ENCODE measurements at places on chromosomes 7 and 10.

DNA sequence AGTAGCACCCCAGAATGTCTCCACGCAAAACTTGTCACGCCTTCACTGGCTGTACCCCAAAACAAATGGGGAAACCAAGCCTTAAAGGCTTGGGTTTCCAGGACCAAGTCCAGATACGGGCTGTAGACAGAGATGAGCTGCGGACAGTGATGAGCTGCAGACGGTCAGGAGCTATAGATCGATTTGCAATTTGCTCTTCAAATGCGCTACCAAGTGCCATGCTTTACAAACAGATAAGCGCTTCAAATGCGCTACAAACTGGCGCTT, 658 bp upstream of the SGCE start:
- DNase-seq = no peak

DNA sequence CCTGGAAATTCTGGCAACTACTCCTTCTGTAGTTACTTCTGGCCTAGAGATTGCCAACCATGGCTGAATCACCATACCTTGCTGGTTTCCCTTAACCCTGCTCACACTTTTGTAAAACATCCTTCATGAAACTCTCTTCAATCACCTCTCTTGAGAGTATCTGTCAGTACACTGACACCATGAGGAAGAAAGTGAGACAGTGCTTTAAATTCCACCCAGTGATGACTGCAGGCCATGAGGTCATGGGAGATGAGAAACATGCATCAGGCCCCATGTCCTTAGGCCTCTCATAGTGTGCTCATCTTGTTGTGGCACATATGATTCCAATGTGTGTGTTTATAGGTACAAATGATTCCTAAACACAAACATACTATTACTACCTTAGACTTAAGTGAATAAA, 24.6 kb upstream of the NAMPT start:
- peak; percentile 15 for DNase-seq

DNA sequence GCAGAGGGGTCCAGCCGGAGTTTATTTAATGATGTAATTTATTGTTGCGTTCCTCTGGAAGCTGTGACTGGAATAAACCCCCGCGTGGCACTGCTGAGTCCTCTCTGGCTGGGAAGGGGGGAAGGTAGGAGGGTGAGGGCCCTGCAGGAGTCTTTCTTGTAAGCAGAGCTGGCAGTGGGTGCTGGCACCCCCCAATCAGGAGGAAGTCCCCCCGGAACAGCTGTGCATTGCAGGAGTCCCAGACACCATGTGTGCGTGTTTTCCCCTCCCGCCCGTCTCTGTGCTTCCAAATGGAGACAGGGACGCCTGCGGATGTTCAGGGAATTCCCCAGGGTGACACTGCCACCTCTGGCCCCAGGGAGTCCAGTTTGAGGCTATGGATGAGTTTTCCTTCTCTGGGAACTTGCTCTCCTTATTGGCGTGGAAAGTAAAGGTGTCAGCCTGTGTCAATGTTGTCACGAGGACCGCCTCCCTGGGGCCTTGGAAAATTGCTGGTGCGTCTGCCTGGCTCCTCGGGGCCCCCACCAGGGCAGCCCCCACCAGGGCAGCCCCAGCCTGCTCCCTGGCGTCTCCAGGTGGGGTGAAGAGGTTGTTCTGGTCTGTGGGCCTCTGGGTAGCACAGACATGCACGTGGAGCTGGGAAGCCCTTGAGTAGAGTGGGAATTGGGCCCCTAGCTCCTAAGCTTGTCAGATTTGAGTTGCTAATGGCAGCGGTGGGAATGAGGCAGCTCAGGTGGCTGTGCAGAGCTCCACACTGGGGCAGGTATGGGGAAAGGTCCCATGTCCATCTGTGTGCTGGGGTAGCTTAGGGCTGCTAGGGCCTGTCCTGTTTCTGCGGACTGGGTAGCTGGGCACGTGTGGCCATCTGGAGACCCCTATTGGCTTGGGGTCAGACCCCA, 2.7 kb downstream of the FZD9 start:
- peak; percentile 32 for DNase-seq

- no peak for DNase-seq
Observed at GRCh38 chr7:29881724-29882123, 75.4 kb downstream of the WIPF3 start.

- no peak for DNase-seq
Observed at GRCh38 chr10:77922566-77923179, 3.9 kb downstream of the DLG5 start.

GRCh38 chr7:96734343-96734742, 24.7 kb upstream of the SEM1 start:
- DNase-seq = no peak

GRCh38 chr7:128933180-128933891, 4.4 kb upstream of the IRF5 start:
- no peak for DNase-seq

DNA sequence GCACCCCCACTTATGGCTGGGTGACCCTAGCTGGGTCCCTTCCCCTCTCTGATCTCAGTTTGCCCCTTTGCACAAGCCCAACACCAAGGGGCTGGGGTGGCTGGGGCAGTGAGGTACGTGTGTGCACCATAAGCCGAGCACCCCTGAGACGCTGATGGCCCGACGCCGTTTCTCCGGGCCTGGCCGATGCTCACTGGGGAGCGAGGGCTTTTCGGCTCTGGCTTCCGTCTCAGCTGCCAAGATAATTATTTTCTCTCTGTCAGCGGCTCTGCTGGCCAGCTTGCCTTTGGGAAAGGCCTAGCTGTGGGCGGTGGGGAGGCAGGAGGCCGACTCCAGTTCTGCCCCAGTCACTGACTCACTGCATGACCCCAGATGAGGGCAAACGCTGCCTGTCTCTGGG, 91.0 kb downstream of the ZMIZ1 start:
- DNase-seq = peak; percentile 92

DNA sequence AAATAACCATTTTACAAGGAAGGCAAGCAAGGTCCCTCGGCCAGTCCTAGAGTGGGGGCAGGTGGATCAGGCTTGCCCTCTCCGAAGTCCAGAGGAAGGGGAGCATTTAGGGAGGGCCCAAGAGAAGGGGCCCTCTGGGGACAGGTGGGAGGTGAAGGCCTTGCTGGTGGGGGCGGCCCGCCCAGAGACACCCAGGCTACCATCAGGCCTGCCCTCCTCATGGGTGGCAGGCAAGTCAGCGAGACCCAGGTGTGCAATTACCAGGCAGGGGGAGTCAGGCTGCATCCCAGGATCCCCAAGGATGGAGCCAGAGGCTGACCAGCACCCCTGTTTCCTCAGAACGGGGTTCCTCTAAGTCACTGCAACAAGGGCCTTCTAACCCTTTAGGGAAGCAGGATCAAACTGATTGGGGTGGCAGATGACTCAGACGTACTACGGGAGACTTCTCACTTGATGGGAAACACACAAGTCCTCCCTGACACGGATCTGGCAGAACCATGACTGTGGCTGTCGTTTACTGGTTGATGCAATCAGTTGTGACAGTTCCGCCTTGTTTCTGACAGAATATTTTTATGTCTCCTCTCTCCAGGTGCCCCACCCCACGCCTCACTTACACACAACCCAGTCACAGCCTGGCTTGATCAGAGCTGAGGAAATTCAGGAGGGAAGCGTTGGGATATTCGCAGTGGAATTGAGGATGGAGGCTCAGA, 8.2 kb downstream of the LOXL4 start:
- peak; percentile 67 for DNase-seq

- no peak for DNase-seq
Observed at GRCh38 chr7:128157906-128158305, 83.2 kb upstream of the LEP start.

DNA sequence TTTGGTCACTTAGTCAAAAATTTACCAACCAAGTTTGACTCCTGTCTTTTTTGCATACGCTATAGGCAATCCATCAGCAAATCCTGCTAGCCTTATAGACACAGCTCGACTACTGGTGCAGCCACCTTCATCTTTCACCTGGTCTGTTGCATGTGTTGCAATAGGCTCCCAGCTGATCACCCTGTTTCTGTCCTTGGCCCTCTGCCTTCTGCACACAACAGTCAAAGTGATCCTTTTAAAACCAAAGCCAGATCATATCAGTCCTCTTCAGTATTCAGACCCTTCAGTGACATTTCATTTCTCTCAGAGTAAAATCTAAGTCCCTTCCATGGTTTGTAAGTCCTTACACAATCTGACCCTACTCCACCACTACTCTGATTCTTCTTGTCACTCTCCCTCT, 10.9 kb upstream of the CDK6 start:
- DNase-seq = no peak

DNA sequence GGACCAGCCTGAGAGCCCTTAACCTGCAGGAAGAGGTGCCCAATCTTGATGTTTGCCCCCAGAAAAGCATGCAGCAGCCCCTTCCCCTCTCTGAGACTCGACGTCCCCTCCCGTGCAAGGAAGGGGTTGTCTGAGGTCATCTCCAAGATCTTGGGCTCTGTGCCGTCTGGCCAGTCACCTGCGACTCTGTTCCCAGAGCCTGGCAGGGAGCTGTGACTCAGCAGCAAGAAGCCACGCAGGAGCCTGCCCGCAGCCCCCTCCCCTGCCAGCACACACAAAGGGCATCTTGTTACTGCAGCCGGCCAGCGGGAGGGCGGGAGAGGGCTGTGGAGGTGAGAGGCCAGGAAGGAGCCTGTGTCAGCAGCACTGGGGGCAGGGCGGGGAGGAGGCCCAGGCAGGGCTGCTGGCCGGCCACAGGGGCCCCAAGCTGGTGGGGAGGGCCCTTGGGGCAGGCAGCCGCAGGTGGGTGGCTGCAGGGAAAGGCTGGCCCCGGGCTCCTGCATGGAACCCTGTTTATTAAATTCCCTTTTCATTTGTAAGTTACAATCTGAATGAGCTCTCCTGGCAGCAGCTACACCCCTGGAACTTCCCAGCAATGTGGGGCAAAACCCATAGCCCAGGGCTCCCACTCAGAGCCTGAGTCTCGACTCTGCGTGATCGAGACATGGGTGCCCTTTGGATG, 103.7 kb upstream of the ZMIZ1 start:
- peak; percentile 26 for DNase-seq

DNA sequence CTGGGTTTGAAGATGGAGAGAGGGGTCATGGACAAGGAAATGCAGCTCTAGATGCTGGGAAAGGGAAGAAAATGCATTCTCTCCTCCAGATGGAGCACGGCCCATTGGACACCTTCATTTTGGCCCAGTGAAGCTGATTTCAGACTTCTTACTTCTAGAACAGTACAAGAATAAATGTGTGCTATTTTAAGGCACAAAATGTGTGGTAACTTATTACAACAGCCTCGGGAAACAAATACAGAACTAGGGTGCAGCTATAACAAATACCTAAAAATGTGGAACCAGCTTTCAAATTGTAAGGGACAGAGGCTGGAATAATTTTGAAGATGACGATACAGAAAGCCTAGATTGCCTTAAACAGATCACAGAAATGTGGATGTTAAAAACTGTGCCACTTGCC, 54.1 kb downstream of the CYTH3 start:
- DNase-seq = no peak

DNA sequence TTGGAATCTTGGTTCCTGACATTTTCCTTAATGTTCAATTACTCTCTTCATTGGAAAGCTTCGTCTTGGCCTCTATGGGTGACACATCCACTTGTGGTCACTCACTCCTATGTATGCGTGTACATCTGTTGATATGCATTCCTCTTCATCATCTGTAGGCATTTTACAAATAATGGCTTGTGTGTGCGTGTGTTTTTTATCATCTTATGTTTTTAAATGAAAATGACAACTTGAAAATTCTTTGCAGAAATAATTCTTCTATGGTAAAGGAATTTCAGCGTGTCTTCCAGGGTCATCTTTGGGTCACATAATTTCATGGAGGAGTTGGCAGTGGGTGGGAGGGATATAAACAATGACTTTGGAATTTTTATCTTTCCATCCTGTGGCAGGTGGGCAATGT, 925.1 kb downstream of the LRMDA start:
- no peak for DNase-seq

DNA sequence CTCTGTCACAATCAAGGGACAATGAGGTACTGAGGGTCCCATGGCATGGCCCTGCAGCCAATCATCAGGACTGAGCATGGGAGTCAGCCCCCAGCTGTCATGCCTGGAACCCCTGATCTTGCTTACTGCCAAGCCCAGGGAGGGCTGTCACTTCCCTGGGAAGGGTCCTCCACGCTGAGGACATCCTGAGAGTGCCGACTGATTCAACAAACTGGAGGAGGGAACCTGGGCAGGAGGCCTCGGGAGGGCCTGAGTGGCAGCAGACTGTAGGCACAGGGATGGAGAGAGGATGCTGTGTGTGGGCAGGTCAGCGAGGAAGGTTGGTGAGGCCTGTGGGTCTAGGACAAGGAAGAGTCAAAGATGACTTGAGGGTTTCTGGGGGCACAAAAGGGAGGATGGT, 154.3 kb downstream of the ZNF248 start:
- no peak for DNase-seq

GRCh38 chr10:110860576-110861241, 11.0 kb upstream of the PDCD4 start:
- no peak for DNase-seq

DNA sequence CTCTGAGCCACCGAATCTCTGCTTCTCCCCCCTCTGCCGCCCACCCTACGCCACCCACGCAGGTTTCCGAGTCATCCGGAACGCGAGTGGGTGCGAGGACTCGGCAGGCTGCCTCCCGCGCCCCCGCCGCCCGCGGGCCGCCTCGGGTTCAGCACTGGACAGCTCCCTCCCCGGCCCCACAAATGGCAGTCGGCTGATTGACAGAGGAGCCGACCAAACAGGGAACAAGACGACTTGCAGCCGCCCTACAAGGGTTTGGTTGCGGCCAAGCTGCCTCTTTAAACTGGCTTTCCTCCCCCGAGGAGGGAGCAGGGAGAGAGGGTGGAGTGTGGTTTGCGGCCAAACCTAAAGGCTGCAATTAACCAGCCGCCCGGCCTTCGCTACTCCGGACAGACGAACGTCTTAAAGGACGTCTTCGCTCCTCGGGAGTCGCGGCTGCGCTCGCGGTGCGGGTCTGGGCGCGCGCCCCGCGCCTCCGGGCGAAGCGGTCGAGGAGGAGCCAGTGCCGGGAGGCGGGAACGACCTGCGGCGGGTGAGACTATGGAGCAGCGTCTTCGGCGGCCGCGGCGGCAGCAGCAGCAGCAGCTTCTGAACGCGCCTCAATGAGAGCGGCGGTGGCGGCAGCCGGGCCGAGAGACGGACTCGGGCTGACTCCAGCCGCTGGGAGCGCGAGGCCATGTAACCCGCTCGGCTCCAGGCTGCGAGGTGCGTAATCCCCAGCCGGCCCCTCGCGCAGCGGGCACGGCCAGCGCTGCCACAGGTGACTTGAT, at the start of gene GPR158:
GPR158 (plus strand) TSS at position 541 of the 770 bp plus-strand sequence. CDS start 420 bp downstream, outside the sequence.
- DNase-seq = peak; percentile 82

- DNase-seq = no peak
Observed at GRCh38 chr10:88037623-88038022, 174.2 kb downstream of the PTEN start.

- no peak for DNase-seq
Observed at GRCh38 chr7:107277331-107277730, 108.5 kb downstream of the HBP1 start.

GRCh38 chr7:21851559-21851967, 94.1 kb downstream of the CDCA7L start:
- peak; percentile 4 for DNase-seq

Data from GM23248 (cell line).